IMR-90 (cell line): ENCODE measurements at places on chromosomes 4 and X. TPM values are rescaled to one million over a fixed set of nuclear protein-coding genes. Genes with fewer than 3 reads are reported as not detected.

DNA sequence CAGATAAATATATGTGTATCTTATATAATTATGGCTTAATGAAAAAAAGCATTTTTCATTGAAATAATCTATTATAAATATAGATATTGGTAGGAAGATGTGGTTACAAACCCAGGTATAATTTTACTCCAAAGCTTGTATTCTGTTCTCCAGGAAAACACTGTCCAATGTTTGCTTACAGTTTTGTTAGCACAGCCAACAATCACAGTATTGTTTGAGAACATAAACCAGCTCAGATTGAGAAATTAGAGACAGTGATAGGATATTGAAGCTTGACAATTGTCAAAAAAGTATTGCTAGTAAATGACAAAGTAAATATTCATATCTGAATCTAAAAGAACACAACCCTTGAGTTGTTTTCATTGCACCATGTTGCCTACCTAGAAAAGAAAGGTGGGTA lies 228.8 kb downstream of the ADGRL3 start:
- DNase-seq, result no peak

- DNase-seq, result no peak
These were observed 67.3 kb downstream of the ZFX start for GRCh38 chrX:24216827-24217226.

GRCh38 chrX:16215660-16216059 lies 48.4 kb downstream of the MAGEB17 start:
- DNase-seq, result no peak

GRCh38 chrX:39899856-39900776 lies 197.6 kb downstream of the BCOR start:
- no peak for DNase-seq

- DNase-seq, result no peak
These were observed 5.6 kb downstream of the SORCS2 start for GRCh38 chr4:7197910-7198309.

- DNase-seq, result no peak
These were observed 93.2 kb downstream of the MBNL3 start for GRCh38 chrX:132395645-132396044.

DNA sequence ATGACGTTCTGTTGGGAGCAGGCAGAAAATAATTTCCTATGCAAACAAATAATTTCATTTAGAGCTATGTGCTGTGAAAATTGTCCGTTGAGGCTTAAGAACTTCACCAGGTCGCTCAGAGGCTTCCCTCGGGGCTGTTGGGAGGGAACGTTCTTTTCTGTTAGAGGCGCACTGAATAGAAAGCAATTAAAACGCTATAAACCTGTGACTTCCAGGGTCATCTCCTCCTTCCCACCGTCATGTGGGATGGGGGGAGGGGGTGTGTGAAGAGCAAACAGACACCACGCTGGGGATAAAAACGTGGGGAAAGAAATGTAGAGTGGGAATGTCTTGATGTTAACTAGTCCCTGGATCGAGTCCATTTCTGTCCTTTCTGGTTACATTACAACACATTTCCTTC lies 35.2 kb upstream of the ZNF518B start:
- no peak for DNase-seq

GRCh38 chrX:19991350-19991718 lies 473 bp upstream of the BCLAF3 start:
- DNase-seq, result no peak

- DNase-seq, result no peak
These were observed 123.0 kb upstream of the TLR3 start for GRCh38 chr4:185945906-185946305.

DNA sequence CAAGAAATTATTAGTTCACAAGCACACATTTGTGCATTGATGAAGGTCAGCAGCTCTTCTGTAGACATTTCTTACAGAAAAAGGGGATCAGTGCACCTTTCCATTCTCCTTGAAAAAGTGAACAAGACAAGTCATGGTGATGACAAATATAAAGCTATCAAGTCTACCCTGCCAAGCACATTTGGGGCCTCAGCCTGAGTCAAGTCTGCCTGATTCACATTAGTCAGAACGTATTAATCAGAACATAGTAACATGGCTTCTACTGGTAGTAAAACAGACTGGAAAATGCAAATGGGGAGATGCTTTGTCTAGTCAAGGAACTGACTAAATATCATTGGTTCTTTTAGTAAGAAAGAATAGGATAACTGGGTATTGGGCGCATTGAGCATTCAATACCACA lies 2305.1 kb downstream of the PCDH7 start:
- DNase-seq, result no peak

DNA sequence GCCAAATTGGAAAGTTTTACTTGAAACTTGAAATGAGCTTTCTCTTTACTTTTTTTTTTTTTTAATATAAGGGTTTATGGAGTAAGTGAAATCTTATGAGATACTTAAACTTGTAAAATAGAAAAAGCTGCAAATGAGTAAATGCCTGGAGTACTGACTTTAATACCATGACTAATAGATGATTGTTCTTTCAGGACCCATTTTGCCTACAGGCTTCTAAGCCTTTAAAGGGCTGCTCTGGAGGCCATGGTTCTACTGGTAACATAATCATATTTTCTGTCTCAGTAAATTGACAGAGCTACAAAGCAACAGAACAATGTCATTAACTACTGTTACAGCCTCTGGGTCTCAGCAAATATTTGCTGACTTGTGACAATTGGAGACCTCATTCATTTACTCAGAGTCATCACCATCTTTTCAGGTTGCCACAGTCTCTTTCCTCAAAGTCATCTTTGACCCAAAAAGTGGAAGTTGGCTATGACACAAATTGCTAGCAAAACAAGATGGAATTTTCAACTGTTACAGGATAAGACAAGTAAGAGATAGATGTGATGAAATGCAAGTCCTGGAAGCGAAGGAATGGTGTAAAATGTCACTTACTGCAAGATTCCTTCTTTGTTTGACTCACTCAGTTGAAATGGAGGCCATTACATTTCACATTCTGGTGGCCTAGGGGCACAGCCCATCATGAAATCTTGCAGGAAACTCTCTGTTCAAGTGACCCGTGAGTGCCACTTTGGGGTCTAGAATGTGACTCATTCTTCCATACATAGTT lies 132.7 kb downstream of the BTC start:
- DNase-seq, result peak; percentile 35

DNA sequence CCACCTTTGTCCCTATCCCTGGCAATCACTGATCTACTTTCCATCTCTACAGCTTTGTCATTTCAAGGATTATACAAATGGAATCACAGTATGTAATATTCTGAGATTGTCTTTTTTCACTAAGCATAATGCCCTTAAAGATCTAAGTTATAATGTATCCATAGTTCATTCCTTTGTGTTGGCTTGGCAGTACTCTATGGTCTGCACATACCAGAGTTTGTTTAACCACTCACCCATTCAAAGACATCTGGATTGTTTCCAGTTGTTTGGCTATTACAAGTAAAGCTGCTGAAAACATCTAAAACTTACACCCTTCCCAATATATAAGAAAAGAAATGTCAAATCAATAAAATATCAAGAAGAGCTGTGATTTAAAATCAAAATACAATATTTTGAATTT lies 26.0 kb upstream of the AWAT1 start:
- peak; percentile 4 for DNase-seq

DNA sequence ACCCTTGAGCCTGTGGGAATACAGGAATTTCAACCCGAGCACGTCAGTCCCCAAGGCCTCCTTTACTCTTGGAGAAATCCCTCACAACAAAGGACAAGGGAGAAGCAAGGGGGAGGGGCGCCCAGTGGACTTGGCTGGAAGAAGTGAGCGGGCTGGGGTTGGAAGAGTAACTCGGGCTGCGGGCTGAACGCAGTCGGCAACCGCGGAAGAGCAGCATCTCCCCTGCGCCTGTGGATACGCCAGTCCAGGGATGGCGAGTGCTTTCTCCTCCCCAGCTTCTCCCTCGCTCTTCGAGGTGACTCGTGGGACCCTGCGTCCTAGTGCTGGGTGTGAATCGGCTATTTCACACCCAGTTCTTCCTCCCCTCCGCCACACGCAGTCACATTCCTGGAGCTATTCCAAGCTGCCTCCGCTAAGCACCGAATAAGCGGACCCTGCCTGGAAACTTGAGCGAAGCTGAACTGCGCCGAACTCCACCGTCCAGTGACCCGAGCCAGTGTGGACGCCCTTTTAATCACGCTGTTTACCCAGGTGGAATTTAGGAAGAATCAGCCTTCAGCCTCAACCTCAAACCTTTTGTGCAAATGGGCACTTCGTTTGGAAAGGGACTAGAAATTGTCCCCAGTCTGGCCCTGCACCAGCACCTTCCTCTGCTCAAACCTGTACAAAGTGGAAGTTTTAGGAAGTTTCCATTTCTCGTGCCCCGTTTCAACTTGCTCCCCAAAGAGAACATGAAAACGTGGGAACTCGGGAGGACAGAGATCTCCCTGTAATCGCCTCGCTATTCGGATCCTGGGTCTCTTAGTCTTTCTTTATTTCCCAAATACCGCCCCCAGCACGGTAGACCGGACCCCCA lies 64.3 kb upstream of the WDR17 start:
- DNase-seq, result peak; percentile 0

Gene GPM6B
- polyA plus RNA-seq, result 3.4 and 4.2 TPM in 2 replicates

Gene PKD2
- polyA plus RNA-seq, result 37.3 and 43.8 TPM in 2 replicates

Gene CXorf49
- polyA plus RNA-seq, result not detected in 2 replicates

Gene MAGEC1
- polyA plus RNA-seq, result not detected in 2 replicates

Gene DMP1
- polyA plus RNA-seq, result not detected in 2 replicates

Gene CLTRN
- 0.16 and 0.17 TPM in 2 replicates for polyA plus RNA-seq
